B cell (primary cell): ENCODE measurements at places on chromosomes 7 and 10.
A peak's percentile ranks its signal among the peaks of the same experiment; 100 is the strongest.

- no peak overlapping the region for H3K27ac ChIP-seq
- H3K27me3 ChIP-seq: no peaks in the 10 kb centered on the region
- H3K4me3 ChIP-seq: no peak overlapping the region
- DNase-seq: no peak
- no peaks in the 10 kb centered on the region for H3K36me3 ChIP-seq
Measured at GRCh38 chr7:91463330-91463729, 199.1 kb downstream of the FZD1 start.

- DNase-seq: peak; percentile 41
- peaks cover 59% of the 10 kb centered on the region for H3K4me1 ChIP-seq
- no peak overlapping the region for H3K27ac ChIP-seq
- H3K27me3 ChIP-seq: peaks cover 72% of the 10 kb centered on the region
Measured at GRCh38 chr7:101172854-101173751, 7.0 kb downstream of the NAT16 start.

DNA sequence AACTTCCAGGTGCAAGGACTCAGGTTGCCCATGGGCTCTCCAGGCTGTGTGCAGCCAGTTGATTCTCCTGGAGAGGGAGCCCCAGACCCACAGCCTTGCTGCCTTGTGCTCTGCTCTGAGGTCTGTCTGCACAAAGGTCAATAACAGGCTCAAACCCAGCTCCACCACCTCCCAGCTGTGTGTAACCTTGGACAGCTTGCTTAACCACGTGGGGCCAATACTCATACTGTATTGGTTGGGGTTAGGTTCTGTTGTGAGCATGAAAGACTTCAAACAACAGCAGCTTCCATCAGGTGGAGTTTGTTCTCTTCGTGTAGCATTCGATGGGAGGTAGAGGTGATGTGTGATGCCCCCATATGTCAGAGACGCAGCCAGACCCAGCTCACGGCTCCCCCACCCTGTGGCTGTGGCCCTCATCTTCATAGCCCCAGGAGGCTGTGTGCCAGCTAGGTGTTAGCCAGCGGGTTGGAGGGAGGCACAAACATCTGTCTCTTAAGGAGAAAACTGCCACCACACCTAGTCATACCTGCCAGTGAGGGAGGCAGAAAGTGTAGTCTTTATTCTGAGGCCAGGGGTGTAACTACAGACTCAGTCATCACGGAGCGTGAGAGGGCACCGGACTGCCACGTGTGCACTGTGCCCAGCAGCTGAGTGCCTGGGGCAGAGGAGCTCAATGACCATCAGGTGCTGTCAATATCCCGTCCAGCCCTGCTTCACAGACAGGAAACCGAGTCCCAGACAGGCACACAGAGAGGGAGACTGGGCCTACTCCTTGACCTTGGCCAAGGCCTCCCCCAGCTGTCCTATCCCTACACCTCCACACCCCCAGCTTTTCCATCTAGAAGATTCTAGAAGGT lies 8.1 kb upstream of the POLD2 start:
- no peak overlapping the region for H3K4me3 ChIP-seq
- H3K4me1 ChIP-seq: no peaks in the 10 kb centered on the region
- no peaks in the 10 kb centered on the region for H3K36me3 ChIP-seq
- DNase-seq: no peak

- no peak for DNase-seq
- H3K4me1 ChIP-seq: no peaks in the 10 kb centered on the region
- no peaks in the 10 kb centered on the region for H3K36me3 ChIP-seq
- no peak overlapping the region for H3K27ac ChIP-seq
Measured at GRCh38 chr10:25083546-25084111, 67.2 kb downstream of the THNSL1 start.

GRCh38 chr7:120307991-120308545 lies 35.1 kb downstream of the KCND2 start:
- H3K27me3 ChIP-seq: no peaks in the 10 kb centered on the region
- H3K36me3 ChIP-seq: no peaks in the 10 kb centered on the region
- H3K27ac ChIP-seq: no peak overlapping the region
- no peaks in the 10 kb centered on the region for H3K4me1 ChIP-seq
- no peak for DNase-seq

DNA sequence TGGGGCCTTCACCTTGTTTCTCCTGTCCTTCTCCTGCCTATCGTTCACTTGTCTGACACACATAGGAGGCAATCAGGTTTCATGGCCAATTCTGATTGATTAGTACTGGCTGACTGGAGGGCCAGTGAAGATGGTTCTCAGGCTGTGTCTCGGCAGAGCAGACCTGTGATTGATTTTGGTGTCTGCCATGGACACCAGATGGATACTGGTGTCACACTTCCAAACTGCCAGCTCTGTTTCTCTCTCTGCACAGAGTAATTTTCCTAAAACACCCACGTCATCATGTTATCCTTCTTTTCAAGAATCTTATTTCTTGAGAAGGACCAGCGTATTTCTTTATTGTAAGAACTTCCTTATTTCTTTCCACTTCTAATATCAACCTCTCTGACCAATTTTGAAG lies 117.1 kb downstream of the ICA1 start:
- H3K27me3 ChIP-seq: no peaks in the 10 kb centered on the region
- no peaks in the 10 kb centered on the region for H3K36me3 ChIP-seq
- no peak overlapping the region for H3K4me3 ChIP-seq
- peaks cover 13% of the 10 kb centered on the region for H3K4me1 ChIP-seq
- H3K27ac ChIP-seq: no peak overlapping the region
